ENCODE measurements at places on chromosomes 11 and 22.

DNA sequence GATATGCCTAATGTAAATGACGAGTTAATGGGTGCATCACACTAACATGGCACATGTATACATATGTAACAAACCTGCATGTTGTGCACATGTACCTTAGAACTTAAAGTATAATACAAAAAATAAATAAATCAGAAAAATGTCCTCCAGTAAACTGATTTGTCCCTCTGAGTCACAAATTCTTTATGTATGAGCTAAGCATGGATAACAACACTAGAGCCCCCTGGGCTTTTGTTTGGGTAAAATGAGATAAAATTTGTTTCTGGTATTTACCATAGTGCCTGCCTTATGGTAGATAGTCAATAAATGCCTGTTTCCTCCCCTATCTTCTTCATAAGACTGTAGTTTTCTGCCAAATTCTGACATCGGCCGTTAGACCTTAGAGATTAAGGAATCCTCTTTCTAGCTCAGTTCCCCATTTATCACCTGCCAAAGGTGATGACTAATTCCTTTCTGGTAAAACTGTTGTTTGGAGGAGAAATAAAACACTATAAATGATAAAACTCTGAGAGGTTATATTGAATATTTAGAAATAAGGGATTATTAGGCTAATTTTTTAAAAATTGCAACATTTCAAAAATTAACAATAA, 43.6 kb upstream of the LUZP2 start:
- no peak for DNase-seq

GRCh38 chr11:75349521-75350116, 1.8 kb downstream of the ARRB1 start:
- no peak for DNase-seq

DNA sequence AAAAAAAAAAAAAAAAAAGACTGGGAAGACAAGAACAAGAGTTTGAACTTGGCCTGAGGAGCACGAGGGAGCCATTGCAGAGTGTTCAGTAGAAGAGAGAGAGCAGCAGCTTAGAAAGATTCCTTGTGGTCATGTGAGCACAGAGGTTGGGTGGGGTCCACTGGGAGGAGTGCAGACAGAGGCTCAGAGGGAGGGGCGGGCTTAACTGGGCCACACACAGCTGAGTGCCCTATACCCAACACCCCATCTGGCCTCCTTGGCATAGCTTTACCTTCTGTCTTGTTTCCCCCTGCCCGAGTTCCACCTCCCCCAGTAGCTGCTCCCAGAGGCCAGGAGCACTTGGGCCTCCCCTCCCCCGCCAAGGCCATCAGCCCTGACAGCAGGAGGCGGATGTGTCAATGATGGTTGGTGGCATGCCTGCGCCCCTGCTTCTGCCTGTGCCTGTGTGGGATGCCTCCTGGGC, 12.1 kb downstream of the C11orf86 start:
- no peak for DNase-seq

GRCh38 chr11:75768112-75768908, at the start of gene DGAT2:
Gene DGAT2, plus strand, starts transcription at chr11:75768778. Its CDS starts 214 bp downstream, at chr11:75768992.
- peak; percentile 55 for DNase-seq

- DNase-seq, result no peak
Measured at GRCh38 chr11:1153951-1154493, 3.7 kb upstream of the MUC5AC start.

DNA sequence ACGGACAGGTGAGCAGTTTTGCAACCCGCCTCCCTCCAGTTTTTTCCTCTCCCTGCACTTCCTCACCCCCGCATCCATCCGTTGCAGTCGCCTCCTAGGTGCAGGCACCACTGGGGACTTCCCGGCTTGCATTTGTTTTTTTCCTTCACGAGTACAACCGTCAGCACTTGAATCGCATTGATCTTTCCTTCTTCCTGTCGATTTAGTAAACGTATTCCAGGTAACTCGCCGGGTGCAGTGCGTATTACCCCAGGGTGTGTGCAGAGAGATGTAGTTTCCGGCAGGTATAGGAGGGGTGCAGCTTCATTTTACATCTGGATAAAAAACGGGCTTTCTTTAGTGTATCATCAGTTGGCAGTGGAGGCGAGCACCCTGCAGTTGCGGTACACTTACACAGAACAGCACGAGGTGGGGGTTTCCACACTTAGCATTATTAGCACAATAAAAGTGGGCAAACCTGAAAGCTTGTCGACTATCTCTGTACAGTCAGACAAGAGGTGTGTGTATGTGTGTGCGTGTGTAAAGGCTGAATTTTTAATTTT, at the start of gene SORL1-AS1:
TSS of gene SORL1-AS1 (minus strand) at position 359 of the 542 bp plus-strand sequence.
- no peak for DNase-seq

GRCh38 chr11:34977089-34977912, 60.9 kb downstream of the PDHX start:
- no peak for DNase-seq

DNA sequence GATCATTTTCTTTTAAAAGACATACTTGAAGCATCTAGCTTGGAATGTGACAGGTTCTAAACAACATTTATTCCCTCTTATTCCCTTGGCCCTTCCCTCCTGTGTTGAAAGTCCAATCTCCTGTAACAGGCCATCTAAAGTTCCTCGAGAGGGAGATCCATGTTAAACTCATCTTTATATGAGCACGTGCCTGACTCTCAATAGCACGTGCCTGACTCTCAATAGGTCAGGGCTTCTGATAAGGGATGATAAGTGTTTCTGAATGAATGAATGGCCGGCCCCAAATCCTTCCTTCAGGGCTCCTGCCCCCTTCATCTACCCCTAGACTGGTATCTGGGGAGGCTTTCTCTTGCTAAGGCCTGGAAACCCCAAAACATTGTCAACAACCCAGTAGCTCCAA, 27.2 kb downstream of the RPL27A start:
- no peak for DNase-seq

DNA sequence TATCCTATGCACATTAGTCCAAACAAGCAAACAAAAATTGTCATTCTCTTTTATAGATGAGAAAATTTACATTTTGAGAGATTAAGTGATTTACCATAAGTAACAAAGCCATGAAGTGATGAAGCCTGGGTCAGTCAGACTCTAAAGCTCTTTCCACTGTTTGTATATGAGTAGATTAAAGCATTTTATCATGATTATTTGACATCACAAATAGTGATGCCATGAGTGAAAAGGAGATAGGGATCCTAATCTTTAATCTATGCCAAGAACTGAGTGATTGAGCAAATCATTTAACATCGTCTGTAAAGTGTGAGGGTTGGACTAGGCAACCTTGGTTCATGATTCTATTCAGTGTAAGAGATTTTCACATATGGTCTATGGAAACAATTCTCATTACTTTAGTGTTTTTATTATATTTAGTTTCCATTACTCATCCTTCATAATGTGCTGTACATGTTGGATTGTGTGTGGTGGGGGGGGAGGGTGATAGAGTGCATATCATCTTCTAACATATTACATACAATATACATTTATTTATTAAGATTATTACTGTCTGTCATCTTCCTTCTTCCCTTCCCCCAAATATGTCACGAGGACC, 50.7 kb downstream of the ARHGEF12 start:
- DNase-seq, result no peak

DNA sequence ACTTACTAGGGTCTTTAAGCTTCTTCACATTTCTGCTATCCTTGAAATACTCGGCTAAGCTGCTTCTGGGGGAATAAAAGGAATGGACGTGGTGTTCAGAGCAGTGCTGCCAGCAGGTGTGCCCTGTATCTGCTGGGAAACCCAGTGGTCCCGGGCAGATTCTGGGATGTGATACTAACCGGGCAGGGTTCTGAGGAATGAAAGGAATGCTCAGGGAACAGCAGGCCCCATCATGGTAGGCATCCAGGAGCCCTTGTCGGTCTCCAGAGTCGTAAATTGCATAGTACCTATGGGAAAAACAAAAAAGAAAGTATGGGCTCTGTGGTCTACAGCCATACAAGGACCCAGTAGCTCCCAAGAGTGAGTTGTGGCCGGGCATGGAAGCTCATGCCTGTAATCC, 4.5 kb upstream of the TMEM223 start:
- DNase-seq, result no peak

DNA sequence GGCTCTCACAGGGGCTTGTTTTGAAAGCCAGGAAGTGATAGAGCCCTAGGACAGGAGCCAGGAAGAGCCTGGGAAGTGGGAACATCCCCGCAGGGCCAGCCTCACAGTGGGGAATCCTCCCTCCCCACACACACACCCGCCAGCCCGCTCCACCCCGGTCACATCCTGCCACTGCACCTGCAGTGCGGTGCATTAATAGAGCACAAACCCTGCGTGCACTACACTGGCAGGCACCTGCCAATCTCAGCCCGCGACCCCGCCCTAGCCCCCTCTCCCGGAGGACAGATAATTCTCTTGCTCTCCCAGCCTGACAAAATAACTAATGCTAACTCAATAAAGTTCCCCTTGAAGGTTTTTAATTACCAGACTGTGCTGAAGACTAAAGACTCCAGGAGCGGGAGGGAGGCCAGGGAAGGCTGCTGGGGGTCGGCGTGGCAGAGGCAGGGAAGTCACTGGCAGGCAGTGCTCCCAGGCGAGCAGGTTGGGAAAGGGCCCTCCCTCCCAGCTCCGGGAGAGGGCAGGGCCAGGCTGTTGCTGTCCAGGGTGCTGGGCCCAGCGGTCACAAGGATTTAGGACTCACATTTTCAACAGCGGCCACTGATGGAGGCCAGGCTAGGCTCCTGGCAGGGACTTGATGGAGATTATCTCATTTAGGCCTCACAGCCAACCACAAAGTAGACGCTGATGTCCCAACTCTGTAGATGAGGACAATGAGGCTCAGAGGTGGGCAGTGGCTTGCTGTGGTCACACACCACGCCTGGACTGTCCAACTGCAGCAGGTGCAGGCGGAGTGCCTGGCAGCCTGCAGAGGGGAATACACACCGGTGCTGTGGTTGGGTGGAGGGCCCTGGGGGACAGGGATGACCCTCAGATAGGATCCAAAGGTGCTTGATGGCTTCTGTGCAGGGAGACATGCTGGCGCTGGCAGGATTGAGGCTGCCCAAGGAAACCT, 23.9 kb upstream of the TCF20 start:
- DNase-seq, result no peak

- no peak for DNase-seq
Measured at GRCh38 chr11:6657346-6657745, 1.7 kb upstream of the DCHS1 start.

DNA sequence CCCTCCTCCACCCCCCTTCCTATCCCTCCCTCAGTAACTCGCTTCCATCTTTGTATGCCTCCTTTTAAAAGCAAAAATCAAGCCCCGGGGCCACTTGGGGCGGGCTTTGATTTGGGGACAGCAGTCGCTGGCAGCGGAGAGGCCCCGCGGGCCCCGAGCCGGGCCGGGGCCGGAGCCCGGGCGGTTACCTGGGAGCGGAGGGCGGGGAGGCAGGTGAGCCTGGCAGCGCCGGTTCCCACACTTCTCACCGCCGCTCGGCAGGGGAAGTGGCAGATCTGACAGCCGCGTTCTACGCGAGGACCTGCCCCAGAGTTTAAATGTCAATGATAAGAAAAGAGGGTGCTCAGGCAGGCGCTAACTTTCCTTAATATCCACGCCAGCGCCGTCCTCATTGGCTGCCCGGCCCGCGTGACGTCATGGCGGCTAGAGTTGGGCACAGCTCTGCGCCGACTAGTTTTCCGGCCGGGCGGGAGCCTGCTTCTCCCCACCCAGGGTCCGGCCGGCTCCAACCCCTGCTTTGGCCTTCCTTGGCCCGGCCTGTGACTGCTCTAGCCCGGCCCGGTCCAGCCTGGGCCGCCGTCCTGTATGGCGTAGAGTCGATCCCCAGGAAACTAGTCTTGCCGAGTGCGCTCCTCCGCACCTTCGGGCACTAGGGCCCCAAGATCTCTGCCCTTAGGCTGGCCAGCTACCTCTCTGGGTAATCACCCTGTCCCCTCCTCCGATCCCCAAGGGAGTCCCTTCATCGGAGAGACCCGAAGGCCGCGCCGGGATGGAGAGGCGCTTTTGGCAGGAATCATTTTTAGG, 6.7 kb upstream of the PAX6 start:
- no peak for DNase-seq

DNA sequence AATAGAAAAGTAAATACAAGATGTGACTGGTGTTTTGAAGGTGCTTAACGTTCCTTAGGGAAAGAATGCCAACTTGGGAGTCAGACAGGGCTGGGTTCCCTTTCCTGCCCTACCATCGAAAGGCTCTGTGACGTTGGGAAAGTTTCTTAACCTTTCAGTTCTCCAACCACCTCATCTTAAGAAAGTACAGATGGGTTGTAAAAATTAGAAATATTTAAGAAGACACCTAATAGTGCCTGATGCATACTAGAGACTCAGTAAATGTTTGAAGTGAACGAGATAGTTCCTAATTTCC, 1.1 kb downstream of the GTPBP1 start:
- DNase-seq, result no peak

DNA sequence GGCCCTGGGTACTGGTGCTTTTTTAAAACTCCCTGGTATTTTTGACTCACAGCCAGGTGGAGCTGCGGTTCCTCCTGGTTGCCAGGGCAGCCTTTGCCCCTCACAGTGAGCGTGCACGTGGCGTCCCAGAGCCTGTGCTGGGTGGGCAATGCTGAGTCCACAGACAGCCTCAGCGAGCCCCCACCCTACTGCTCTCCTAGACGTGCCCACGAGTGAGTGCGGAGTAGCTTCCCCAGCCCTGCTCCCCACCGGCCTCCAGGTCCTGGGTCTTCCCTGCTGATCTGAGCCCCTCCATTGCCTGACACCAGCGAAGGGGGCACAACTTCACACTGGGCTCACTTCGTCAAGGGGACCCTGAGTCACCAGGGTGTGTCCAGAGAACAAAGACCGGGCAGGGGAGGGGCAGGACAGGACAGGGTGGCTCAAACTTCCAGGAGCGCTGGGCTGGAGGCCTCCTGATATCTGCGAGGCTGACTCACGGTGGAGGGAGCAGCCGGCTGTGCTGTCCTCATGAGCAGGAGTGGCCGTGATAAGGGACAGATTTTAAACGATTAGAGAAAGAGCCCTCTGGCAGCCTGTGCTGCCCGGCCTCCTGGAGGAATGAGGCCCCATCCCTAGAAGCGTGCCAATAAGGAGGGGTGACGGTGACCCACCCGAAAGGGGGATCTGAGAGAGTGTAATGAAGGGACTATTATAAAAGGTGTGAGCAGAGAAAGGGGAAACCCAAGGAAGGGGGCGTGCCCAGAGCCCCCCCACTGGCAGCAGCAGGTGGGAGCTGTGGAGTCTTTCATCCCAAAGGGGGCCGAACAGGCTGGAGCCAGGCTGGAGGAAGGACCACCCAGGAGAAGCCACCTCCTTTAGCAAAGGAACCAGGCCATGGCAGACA, 129.3 kb upstream of the FGF3 start:
- no peak for DNase-seq
